ENCODE measurements at places on chromosomes 7 and 10.

- no peak for DNase-seq
Measured at GRCh38 chr7:47915616-47915976, 32.7 kb downstream of the PKD1L1 start.

DNA sequence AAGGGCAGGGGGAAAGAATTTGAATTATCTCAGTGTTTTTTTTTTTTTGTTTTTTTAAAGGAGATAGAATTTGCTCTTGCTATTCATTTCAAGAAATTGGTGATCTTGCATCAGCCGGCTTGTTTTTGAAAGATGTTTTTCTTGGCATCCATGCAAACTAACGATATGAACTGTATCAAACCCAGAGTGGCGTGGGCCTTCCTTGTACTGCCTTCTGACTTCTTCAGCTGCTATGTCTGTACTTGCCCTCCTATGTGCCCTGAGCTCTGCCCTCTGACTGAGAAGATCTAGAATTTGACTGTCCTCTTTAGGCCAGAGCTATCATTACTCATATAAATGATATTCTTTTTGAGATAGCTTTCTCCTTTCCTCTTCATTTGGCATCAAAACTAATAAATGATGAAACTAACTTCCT is 183.1 kb downstream of the EXOC4 start:
- DNase-seq, result no peak

DNA sequence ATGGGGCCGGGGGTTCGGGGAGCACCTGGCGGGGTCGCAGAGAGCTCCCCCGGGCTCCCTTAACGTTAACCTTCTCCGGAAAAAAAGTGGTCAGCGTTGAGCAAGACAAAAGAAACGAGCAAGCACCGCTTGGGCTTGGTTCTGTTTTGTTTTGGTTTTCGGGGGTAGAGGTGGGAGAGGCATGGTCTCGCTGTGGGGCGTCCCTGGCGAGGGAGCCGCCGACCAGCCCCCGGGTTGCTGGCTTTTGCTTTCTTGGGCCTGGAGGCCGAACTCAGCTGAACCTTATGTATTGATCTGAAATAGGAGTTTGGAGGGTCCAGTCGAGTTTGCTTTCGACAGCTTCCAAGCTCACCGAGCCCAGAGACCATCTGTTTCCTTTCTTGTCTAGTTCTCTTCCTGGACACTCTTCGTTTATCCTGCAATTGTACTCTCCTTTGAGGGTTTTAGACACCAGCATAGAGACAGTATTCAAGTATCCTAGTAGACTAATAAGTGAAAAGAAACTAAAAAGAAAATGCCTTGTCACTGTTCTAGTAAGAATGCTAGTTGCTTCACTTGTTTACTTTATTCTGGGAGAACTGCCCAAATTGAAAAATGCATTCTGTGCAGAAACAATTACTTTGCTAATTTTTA is 980 bp downstream of the FHIP2A start:
- DNase-seq, result no peak

GRCh38 chr10:10967581-10968256 is 50.0 kb upstream of the CELF2 start:
- DNase-seq, result no peak

- no peak for DNase-seq
Measured at GRCh38 chr10:117373823-117374505, 1.3 kb downstream of the PDZD8 start.

GRCh38 chr7:142908921-142909890 is 23.7 kb upstream of the TRPV6 start:
- DNase-seq, result no peak

DNA sequence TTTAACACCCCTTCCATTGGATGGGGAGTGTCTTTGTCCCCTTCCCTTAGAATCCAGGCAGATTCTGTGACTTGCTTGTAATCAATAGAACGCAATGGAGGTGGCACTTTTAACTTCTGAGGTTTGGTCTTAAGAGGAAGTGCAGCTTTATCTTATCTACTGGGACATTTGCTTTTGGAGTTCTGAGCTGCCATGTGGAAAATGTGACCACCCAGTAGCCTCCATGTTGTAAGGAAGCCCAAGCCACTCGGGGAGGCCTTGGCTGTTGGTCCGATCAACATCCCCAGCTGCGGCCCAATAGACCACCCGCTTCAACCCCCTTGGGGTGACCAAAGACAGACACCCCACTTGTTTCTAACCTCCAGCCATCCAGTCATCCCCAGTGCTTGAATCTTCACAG is 86.3 kb upstream of the FAM171A1 start:
- no peak for DNase-seq

DNA sequence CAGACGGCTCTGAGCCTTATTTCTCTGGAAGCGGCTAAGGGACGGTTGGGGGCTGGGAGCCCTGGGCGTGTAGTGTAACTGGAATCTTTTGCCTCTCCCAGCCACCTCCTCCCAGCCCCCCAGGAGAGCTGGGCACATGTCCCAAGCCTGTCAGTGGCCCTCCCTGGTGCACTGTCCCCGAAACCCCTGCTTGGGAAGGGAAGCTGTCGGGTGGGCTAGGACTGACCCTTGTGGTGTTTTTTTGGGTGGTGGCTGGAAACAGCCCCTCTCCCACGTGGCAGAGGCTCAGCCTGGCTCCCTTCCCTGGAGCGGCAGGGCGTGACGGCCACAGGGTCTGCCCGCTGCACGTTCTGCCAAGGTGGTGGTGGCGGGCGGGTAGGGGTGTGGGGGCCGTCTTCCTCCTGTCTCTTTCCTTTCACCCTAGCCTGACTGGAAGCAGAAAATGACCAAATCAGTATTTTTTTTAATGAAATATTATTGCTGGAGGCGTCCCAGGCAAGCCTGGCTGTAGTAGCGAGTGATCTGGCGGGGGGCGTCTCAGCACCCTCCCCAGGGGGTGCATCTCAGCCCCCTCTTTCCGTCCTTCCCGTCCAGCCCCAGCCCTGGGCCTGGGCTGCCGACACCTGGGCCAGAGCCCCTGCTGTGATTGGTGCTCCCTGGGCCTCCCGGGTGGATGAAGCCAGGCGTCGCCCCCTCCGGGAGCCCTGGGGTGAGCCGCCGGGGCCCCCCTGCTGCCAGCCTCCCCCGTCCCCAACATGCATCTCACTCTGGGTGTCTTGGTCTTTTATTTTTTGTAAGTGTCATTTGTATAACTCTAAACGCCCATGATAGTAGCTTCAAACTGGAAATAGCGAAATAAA is 175.5 kb downstream of the RNF216 start:
- DNase-seq, result no peak

Measured in NCI-H2029 (cell line).